ENCODE measurements at places on chromosomes 4 and X.

- DNase-seq = no peak
Observed at GRCh38 chr4:145808848-145809512, 129.0 kb downstream of the C4orf51 start.

DNA sequence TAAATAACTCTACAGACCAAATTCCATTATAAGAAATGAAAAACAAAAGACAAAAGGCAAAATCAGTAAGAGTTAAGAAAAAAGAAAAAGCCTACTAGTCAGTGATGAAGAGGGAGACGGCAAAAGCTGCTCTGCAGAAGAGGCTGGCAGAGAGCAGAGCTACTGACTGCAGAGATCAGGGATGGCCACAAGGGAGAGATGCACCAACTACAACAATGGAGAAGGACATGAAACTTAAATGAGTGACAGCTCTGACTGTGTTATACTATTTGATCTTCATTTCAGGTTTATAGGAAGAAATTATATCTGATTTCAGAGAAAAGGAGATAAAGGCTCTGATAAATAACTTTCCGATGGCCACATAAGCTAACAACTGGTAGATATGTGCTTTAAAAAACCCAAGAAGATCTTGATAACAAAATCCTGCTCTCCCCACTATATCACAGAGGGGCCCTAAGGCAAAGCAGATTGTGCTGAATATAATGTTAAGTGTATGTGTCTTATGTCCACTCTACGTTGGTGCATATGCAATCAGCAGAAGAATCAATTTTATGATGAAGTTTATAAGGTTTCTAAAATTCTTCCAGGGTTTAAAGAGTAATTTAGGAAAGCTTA lies 58.4 kb upstream of the COX18 start:
- DNase-seq = no peak

DNA sequence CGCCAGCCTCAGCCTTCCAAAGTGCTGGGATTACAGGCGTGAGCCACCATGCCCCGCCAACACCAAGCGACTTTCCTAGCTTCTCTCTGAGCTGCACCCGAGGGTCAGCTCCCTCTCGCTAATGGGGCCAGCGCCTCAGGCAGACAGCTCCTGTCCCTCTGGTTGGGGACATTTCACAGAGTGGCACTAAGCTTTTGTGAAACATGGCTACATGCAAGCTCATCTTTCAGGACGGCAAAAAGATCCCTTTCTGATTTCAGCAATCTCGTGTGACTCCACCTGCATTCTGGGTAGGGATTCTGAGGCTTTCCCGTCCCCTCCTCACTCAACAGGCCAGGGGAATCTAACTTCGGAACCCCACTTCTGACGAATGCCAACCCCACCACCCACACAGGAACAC lies 31.0 kb upstream of the C4orf50 start:
- DNase-seq = no peak

- DNase-seq = no peak
Observed at GRCh38 chrX:115581759-115582615, 21.0 kb downstream of the PLS3 start.

DNA sequence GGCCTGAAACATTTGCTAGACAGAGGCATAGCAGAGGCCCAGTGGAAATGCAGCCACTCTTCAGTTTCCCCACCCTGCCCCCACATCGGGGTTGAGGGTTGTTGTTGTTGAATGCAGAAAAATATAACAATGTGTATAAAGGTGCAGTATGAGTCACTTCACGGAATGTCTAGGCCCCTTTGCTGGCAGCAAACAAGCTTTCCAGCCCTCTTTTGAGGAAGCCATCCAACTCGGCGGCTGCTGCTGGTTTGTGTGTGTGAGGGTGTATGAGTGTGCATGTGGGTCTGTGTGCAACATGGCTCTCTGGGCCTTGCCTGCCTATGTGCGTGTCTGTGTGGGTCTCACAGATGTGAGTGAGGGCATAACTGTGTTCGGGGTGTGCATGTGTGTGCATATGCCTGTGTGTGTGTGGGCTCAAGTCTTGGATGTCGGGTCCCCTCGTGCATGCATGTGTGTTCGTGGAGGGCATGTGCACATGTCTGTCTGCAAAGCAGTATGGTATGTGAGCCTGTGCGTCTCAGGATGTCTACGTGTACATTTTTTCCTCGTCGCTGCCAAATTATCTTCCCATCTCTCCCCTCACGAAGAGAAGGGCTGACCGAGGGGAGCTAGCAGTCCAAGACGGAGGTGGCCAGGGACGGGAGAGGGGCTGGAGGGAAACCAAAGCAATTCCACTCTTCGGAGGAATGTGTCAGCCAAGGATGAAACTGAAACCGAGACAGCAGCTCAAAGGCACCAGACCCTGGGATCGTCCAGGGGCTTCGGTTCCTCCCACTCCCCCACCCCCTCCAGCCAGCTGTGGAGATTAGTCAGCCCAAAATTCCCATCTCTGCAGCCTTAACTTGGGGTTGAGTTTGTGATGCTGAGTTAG lies 8.4 kb upstream of the ELF4 start:
- DNase-seq = peak; percentile 5

DNA sequence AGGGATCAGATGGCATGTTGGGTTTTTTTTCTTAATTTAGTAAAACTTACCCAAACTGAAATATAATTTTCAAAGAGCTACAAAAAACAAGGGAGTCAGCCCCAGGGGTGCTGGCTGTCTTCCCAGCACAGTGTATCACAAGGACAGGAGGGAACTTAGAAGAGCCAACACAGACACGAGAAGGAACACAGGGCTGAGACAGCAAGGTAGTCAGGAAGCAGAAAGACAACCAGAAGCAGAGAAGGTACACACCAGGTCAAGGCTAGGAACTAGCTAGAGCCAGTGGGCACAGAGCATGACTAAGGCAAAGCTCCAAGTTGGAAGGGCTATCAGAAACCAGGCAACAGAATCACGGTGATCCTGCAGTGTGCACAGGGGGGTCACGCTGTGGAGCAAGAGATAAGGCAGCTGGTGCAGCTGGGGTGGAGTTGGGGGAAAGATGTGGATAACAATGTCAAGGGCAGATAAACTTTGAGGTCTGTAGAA lies 168.7 kb downstream of the NR3C2 start:
- DNase-seq = no peak

GRCh38 chr4:176001151-176002006 lies 64.3 kb upstream of the WDR17 start:
- no peak for DNase-seq

DNA sequence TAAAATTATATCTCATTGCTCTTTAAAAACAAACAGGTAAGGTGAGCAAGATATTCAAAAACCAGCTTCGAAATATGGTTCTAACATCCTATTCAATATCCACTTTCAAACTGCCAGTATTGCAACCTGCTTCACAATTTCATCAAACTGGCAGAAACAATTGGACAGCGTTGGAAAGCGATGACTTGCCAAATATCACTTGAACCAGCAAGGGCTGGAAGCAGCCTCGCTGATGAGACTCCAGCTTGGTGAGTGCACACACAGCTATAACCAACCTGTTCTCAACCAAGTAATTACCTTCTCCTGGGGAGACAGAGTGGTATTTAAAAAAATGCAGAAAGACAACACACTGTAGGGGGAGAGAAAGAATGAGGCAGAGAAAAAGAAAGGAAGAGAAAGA lies 155.8 kb upstream of the RAI2 start:
- no peak for DNase-seq

GRCh38 chrX:40012039-40012867 lies 85.5 kb downstream of the BCOR start:
- DNase-seq = peak; percentile 17

DNA sequence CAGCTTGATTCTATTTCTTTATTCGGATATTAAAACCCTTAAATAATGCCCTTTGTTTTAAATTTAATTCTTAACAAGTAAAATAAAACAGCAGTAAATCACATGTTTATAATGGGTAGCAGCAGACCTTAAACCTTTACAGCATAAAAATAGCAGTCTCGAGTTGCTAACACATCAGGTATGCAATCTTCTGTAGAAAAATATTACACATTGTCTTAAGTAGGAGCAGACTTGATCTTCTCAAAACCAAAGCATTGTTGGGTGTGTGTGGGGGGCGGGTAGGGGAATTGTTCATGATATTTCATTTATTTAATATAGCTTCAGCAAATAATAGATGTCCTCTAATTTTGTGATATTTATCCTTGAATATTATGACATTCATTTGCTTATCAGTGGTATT lies 331.4 kb downstream of the PCDH7 start:
- no peak for DNase-seq

DNA sequence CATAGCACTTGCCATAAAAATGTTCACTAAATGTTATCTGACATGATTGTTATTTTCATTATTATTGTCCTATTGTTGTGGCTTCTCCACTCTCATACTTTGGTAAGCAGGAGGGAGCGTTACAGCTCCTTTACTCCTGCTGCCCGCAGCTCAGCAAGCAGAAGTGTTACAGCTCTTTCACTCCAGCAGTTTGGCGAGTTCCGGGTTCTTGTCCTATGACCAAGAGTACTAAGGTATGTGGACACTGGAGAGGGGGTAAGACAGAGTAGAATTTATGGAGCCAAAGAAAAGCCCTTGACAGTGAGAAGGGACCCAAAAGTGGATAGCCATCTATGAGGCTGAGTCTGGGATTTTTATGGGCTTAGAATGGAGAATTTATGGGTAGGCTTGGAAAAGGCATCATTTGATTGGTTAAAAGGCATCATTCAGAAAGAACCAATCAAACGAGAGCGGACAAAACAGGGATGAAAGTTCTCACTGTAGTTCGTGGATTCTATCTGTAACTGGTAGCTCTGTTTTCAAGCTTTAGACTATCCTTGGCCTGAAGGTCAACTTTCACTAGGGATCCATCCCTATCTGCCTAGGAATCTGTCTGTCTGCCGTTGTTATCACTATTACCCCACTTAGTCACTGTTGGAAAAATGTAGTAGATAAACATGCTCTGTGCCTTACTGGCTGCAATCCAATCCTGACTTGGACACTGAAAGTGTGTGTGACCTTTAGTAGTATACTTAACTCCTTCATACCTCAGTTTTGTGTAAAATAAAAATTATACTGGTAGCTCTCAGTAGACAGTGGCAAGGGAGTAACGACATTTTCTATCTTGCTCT lies 545.6 kb upstream of the LCORL start:
- no peak for DNase-seq
